HS-5 (cell line): ENCODE measurements at places on chromosomes 1 and 21.

DNA sequence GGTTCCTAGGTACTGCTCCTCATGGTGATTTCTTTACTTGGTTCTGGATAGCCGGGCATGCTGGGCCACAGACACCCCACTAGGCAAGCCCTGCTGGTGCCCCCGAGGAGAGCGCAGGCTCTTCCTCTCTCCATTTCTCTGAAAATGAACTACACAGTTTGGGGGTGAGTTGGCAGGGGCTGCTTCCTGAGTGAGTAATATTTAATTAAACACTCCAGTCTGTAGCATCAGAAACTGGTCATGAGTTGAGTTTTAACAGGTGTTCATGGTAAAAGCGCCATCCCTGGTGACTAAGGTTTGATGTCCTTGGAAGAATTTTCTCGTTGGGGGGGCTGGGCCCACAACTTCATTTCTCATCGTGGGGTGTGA is 1.7 kb downstream of the SPSB1 start:
- DNase-seq, result peak; percentile 88

- DNase-seq, result no peak
Measured at GRCh38 chr1:35935442-35936388, 4.8 kb downstream of the AGO3 start.

- no peak for DNase-seq
Measured at GRCh38 chr1:107309962-107310361, 169.1 kb downstream of the NTNG1 start.

DNA sequence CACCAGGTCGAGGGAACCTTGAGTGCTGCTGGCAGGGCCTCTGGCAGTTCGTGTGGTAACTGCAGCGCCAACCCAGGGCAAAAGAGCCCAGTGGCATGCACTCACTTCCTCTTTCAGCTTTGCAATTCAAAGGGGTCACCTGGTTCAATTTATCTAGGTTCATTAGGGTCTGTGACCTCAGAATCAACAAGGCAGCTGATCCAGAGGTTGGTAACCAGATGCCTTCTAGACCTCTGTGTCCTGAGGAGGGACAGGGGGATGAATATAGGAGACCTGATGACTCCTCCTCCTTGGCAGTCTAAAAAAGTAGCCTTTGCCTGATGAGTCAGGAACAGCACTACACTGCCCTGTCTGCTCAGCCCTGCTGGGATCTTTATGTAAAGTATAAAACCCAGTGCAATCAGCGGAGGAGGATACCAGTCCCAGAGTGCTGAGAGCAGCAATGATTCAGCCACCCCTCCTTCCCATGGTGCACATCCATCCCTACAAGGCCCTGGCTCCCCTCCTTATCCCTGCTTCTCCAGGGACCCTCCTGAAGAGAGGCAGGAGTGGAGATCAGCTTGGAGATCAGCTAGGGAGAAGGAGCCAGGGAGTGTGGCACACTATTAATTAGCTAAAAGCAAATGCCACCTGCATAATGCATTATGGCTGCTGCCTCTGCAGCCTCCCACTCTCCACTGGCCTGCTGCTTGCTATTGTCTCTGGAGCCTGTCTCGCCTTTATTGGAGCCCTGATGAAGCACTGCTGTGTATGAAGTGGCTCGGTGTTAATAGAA is 11.2 kb upstream of the FMOD start:
- no peak for DNase-seq

- DNase-seq, result peak; percentile 73
Measured at GRCh38 chr1:86788300-86789206, 84.2 kb downstream of the SH3GLB1 start.
